ENCODE measurements at places on chromosomes 11 and 22.

DNA sequence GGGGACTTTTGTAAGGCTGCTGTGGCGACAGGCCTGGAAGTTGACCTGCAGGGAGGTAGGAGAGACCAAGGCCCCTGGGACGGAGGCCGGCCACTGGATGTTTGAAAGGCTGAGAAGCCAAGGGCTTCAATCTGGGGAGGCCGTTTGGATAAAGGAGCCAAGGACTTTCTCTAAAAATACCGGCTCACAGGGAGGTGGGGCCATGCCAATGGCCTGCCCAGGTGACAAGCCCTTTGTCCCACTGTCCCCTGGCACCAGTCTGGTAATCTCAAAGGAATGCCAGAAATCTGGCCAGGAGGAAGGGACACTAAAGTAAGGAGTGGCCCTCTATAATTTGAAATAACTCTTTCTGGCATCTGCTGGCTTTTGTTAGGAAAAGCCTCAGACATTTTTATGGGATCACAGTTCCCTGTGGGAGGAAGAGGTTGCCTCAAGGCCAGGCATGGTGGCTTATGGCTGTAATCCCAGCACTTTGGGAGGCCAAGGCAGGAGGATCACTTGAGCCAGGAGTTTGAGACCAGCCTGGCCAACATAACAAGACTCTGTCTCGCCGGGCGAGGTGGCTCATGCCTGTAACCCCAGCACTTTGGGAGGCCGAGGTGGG lies 1.9 kb upstream of the CHKA start:
- no peak for DNase-seq

DNA sequence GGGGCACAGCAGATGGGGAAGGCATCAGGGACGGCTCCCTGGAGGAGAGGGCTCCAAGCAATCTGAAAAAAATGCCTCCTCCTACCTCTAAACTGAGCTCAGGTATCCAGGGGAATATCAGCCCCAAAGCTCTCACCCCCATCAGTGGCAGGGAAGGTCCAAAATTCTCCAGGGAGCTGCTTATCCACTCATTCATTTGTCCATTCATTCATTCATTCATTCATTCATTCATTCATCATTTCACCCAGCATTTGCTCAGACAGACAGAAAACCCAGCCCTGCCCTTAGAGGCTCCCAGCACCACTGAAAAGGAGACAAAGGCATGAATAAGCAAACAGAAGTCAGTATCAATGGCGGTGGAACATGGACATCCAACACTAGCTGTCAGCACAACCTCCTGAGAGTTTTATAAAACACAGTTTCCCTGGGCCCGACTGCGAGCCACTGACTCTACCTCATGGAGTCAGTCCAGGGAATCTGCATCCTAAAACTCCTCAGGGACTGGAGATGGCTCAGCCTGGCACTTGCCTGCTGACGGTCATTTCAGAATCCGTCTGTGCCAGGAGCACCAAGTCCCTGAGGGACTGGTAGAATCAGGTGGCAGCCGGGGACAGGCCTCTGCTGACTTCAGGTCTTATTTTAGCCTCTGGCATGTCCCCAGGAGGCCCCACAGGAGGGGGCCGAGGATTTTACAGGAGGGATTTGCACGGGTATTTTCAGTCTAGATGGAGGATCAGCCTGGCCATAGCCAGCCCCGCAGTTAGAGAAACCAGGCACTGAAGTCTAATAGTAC lies 164.6 kb downstream of the MN1 start:
- DNase-seq = no peak

DNA sequence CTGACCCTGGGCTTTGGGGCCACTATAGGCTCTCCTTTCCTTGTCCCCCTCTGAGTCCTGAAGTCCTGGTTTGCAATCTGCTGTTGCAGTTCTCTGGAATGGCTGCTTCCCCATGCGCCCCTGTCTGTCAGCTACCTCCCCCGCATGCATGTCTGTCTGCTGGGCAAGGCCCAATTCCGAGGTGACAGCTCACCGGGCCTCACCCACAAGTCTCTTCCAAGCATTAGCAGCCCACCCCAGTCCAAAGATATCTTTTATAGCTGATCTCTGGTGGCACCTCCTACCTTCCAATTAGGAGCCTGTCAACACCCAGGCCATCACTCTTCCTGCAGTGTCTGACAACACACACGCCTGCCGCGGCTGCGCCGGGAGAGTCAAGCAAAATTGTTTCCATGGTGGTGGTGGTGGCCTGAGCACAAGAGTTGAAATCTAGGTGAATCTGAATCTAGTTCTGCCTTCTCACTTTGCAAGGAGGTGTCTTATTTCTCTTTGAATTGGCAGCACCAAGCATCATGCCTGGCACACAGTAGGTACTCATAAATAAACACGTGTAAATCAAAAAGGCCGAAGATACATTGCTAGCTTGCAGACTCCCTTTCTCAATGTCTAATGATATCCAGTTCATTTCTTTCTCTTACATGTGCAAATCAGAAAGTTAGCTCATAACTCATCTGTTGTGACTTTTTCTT lies 1.2 kb upstream of the LMO2 start:
- DNase-seq = no peak

DNA sequence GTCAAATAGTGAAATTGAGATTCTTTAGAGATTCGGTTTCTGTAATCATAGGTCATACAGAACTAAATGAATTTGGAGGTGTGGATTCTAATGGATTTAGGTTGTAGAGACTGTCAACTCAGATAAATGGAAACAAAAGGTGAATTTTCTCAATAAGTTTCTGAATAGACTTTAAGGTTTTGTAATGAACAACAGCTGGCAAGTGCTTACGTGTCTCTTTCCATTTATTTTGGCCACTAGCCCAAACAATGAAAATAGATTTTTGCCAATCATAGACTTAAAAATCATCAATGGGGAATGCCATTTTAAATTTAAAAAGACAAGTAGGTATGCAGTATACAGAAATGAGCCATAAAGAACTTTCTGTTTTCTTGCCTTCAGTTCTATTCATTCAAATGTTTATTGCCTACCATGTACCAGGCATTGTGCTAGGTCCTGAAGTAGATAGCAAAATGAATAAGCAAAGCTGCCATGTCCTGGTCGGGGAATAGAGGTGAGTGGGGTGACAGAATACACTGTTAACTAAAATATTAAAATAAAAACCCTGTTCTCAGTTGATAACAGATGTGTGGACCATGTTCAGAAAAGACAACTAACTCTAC lies 16.9 kb upstream of the TMEM135 start:
- DNase-seq = no peak

Data from activated naive CD8-positive, alpha-beta T cell treated with anti-CD3 and anti-CD28 coated beads, Interleukin-2, amount 50 U/mL, for 16 hours (primary cell).